ENCODE measurements at places on chromosomes 1 and 21.

- no peak for DNase-seq
These were observed 178.5 kb upstream of the GALNT2 start for GRCh38 chr1:229888561-229889001.

GRCh38 chr1:118396829-118397495 lies 211.9 kb upstream of the SPAG17 start:
- DNase-seq: no peak

DNA sequence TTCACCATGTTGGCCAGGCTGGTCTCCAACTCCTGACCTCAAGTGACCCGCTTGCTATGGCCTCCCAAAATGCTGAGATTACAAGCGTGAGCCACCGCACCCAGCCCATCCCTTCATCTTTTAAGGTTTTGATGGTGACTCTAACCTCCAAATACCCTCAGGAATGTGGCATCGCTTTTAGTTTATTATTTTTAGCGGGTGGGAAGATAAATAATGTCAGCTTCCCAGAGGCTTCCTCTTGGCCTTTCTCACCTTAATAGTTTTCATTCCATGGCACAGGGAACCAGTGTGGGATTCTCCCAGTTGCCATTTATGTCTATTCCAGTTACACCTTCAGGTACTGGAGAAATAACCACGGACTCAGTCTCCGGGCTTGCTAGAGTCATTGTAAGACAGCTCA lies 92.1 kb upstream of the LRRN2 start:
- DNase-seq: no peak

DNA sequence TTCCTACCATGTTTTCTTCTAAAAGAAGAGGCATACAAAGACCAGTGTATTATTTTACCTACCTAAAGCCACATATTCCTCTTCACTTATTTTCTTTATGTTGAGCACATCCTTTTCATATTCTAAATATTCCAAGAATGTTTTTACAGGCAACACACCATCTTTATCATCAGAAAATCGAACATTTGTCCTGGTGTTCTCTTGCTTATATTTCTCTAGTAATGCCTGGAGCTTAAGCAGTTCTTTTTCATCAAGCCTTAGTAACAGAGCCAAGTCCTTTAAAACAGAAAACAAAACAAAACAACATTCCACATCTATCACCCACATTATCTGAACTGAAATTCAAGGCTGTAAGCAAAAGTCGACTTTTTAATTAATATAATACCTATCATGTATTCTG lies 88.7 kb downstream of the IARS2 start:
- DNase-seq: no peak

GRCh38 chr1:46714976-46715375 lies 3.9 kb downstream of the EFCAB14 start:
- DNase-seq: no peak

DNA sequence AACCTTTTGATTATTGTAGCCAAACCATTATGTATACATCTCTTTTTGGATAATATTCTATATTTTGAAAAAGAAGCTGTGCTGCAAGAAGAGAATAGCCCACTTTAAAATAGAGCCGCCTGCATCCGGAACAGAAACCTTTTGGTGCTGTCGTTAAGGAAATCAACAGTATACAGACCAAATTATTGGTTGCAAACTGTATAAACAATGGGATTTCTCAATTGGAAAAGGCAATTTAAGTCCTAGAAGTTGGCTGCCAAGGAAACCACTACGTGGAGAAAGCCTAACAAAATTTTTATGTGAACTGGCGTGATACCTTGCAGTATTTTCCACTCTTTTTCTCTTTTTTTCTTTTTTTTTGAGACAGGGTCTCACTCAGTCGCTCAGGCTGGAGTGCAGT lies 25.8 kb downstream of the DESI2 start:
- DNase-seq: no peak

DNA sequence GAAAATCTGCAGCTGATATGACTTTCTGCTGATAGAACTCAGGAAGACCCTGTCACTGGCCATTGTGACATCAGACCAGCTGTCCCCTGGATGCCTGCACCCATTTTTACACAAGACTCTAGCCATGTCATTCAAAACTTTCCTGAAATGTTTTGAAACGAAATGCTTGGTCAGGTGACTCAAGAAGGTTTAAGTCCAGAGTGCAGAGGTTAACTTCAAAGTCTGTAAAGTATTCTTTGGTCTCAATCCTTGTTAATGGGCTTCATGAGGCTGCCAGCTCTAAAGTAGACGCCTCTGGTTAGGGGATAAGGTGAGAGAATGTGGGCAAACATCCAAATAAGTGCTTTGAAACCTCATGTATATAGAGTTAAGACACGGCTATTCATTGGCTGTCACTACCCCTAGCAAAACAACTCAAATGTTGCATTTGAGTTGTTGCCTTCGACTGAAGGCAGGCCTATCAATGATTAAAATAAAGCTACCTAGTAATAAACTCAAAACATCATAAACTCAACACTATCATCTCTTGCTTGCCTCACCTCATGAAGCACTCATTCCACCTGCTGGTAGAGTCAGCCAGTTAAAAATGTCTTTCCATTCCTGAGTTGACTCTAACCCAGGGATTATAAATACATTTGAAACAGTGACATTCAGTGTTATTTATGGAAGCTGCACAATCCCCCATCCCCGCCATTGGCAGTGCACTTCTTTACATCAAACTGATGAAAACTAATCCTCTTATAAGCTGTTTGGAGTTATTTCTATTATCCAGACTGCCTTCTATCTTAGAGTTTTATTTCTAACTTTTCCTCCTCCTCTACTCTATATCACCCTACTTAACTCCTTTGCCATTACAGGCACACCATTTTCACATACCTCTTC lies 26.0 kb downstream of the RABIF start:
- DNase-seq: no peak

GRCh38 chr1:6221210-6221784 lies 14.5 kb downstream of the ICMT start:
- DNase-seq: no peak

DNA sequence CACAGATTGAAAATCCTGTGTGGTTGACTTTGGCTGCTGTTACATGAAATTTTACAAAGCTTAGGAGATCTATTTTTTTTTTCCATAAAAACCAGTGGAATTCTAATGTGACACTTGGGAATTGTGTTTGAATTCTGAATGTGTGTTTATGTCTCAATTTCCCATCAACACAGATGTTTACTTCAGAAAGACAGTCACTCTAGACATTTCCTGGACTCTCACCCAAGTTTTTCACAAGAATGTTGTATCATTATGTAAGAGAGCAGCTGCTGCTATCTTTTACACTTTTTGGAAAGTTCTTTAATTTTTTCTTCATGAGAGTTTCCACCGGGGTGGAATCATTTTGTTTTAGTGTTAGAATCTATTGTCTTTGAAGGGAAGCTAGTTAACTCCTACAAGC lies 210.1 kb downstream of the GIPC2 start:
- DNase-seq: no peak

DNA sequence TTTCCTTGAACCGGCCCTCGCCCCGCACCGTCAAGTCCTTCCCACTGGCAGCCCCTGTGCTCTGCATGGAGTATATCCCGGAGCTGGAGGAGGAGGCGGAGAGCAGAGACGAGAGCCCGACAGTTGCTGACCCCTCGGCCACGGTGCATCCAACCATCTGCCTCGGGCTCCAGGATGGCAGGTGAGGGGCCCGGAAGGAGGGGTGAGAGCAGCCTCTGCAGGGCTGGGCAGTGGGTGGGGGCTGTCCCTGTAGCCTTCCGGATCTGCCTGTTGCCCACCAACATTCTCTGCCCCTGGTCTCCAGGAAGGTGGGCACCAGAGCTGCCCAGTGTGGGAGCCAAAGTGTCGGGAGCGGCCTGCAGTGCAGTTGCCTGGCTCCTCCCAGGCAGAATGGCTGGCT lies 99.2 kb upstream of the ACTL8 start:
- DNase-seq: no peak

GRCh38 chr1:218367118-218367517 lies 22.0 kb downstream of the TGFB2 start:
- no peak for DNase-seq

GRCh38 chr1:232369451-232370296 lies 260.3 kb downstream of the SIPA1L2 start:
- DNase-seq: no peak

GRCh38 chr1:186782791-186783190 lies 46.0 kb upstream of the PLA2G4A start:
- DNase-seq: no peak

DNA sequence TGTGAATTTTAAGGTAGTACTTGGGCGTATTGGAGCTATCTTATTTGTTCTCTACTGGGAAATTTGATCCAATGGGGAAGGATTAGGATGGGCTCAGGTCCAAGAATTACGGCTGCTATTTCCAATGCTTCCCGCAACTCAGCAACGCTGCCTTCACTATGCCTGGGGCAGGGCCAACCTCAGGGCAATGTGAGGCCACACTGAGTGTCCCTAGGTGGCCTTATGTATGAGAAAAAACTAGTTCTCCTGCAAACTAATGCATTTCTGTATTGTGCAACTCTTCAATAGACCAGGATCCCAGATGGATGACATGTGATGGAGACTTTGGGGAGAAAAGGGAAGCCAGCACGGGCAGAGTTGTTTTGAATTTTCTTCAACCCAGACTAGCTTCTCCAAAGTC lies 168.1 kb downstream of the DUSP10 start:
- DNase-seq: no peak

GRCh38 chr21:43703035-43703880 lies 15.7 kb upstream of the PDXK start:
- DNase-seq: no peak

DNA sequence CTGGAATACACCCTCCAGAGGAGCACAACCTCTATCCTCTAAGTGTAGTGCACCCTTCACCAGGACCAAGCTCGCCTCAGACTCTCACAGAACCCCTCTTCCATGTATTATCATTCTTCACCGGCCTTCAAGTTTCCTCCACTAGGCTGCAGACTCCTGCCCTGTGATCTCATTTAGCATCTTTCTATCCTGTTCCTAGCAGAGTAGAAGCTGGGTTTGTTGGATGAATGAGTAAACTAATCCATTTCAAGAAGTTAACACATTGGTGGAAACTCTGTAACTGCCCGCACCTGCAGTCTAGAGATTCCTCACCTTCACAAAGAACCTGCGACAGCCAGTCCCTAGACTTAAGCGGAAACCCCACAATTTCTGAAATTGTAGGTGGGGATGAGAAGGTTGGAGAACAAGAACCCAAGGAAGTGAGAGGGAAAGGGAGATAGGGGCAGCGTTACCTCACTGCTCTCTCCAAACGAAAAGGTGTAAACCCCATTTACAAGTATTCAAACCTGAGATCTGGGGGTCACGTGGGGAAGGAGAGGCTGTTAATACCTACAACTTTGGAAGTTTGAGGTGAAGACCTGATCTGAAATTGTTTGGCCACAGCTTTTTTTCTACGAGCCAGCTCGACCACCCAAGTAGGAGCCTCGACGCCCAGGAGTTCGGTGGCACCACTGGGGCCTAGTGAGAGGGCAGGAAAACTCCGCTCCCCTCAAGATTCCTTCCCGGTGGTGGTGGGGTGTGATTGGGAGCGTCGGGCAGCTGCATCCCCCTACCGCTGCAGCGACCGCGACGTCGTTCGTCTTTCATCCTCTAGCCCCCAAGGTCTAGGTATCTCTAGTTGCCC lies 1.2 kb downstream of the PTPN14 start:
- no peak for DNase-seq

GRCh38 chr1:182430263-182431068 lies 19.5 kb upstream of the RGSL1 start:
- DNase-seq: no peak

GRCh38 chr1:53131590-53131938 lies 10.9 kb downstream of the SLC1A7 start:
- no peak for DNase-seq

DNA sequence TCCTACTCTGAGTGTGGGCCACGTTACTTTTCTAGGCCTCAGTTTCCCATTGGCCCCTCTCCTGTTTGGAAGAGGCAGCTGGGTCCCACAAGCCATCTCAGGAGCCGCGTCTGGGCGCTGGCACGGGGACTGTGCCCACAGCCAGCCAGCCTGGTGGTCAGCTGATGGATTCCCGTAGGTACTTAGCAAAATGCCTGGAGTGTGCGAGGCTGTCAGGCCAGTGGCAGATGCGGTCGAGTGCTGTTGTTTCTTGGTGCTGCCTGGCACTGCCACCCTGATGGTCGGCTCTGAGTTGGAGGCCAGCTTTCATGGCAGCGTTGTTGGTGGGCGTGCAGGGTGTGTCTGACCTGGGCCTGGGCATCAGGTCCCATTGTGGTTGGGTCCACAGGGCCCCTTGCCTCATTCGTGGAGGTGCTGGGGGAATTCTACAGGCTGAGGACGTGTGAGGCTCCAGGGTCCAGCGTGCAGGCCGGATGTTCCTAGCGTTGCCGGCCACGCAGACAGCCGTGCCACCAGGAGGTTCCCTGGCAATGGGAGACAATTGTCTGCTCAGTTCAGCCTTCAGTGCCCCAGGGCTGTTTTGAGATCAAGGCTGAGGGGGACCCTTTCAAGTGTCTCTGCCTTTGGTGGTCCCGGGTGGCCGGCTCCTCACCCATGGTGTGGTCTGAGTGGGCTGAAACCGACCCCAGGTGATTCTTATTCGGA lies 20.9 kb downstream of the SKI start:
- no peak for DNase-seq

DNA sequence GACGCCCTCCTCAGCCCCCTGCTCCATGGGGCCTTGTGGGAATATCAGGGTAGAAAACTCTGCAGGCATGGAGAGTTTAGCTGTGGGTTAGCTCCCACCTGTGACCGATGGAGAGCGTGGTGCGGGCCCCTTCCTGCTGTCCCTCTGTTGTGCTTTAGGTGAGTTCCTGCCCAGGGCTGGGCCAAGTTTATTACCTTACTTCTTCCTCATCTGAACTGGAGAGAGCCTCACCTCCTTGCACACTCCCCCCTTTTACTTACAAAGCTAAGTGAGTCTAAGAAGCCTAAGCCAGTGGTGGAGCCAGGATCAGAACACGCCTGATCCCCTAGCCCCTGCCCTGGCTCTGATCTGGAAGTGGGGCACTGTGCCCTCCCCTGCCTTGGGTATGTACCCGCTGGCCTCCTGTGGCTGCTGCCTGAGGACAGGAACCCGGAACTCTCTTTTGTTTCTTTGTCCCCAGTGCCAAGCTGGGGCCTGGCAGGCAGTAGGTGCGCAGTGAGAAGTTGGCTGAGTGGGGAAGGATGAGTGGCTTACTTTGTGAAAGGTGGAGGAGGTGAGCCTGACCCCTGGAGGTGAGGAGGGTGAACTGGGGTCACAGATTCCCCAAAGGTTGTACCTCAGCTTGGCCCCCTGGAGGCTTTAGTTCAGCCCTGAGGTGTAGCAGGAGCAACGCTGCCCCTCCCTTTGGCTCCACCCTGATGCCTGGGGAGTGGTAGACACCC lies 32.9 kb downstream of the ARHGEF10L start:
- no peak for DNase-seq

- no peak for DNase-seq
These were observed 79.5 kb downstream of the STUM start for GRCh38 chr1:226627924-226628611.
